Natural killer cell (primary cell): ENCODE measurements at places on chromosomes 4 and X. TPM values are rescaled to one million over a fixed set of nuclear protein-coding genes. Genes with fewer than 3 reads are reported as not detected.

Gene ASB12
- 0.39 TPM for total RNA-seq

- DNase-seq = no peak
Measured at GRCh38 chr4:101843054-101843453, 52.5 kb downstream of the BANK1 start.

Gene GASK1B
- 0.31 TPM for total RNA-seq

Gene STAP1
- 11.3 TPM for total RNA-seq

Gene CITED1
- total RNA-seq = not detected

Gene SHROOM2
- not detected for total RNA-seq

GRCh38 chr4:158182736-158183135, 9.9 kb upstream of the GASK1B start:
- DNase-seq = no peak

GRCh38 chr4:7981738-7982394, 42.2 kb upstream of the AFAP1 start:
- no peak for DNase-seq

Gene ZMAT1
- 13.5 TPM for total RNA-seq

Gene GUCY1A1
- 5.2 TPM for total RNA-seq

DNA sequence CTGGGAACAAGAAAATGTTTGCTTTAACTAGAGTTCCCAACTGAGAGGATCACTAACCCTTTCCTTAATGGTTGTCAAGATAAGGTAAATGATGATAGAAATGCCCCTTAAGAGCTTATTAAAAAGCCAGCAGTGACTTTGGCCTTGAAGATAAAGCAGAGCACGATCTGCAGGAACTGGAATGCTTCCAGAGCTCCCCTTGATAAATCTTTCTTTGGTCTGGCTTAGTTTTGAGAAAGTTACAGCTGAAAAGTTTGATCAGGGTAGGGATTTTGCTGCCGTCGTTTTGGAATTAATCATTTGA, 64.0 kb downstream of the PTTG2 start:
- DNase-seq = no peak

- DNase-seq = no peak
Measured at GRCh38 chrX:39563178-39563577, 534.6 kb downstream of the BCOR start.

GRCh38 chr4:24489870-24490269, 94.5 kb downstream of the DHX15 start:
- no peak for DNase-seq

- DNase-seq = no peak
Measured at GRCh38 chrX:153573984-153574383, 25.0 kb downstream of the CCNQ start.

GRCh38 chr4:7886007-7886973, 53.4 kb downstream of the AFAP1 start:
- DNase-seq = no peak
